ENCODE measurements at places on chromosomes 1 and 21. TPM values are rescaled to one million over a fixed set of nuclear protein-coding genes. Genes with fewer than 3 reads are reported as not detected.

GRCh38 chr1:64437453-64437852 is 32.5 kb upstream of the CACHD1 start:
- no peak for DNase-seq

- DNase-seq: no peak
Measured at GRCh38 chr1:190975827-190976226, 498.2 kb upstream of the BRINP3 start.

GRCh38 chr1:41161846-41162245 is 80.3 kb downstream of the SCMH1 start:
- DNase-seq: no peak

DNA sequence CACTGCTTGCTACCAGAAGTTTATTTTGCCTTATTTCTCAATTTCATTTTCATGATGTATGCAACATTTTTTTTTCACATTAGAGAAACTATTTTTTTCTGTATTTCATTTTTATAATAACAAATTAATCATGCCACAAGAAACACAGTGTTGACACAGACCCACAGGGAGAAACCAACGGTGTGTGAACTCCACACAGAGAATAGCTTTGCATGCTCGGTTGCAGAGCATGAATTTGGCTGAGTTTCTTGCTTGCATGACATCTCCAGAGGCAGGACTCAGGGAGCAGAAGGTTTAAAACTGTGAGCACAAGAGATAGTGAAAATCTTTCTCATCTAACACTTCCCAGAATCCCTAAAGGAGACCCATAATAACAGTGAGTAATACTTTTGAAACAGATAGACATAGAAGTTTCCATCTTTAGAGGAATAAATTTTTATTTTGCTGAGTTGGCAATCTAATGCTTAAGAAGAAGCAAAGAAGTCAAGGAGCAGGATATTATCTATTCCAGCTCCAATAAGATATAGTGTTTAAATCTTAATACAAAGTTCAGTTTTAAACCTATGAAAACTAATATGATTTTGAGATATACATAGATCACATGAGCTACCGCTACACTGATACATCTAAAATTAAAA is 890.9 kb downstream of the MRPL39 start:
- no peak for DNase-seq

TRMT1L gene
- total RNA-seq: 13.7 TPM

ADCY10 gene
- not detected for total RNA-seq
